ENCODE measurements at places on chromosomes 12 and 14.

GRCh38 chr12:101789171-101789570 is 41.6 kb downstream of the GNPTAB start:
- DNase-seq = no peak

GRCh38 chr14:100786131-100786530 is 39.8 kb upstream of the MEG3 start:
- DNase-seq = no peak

DNA sequence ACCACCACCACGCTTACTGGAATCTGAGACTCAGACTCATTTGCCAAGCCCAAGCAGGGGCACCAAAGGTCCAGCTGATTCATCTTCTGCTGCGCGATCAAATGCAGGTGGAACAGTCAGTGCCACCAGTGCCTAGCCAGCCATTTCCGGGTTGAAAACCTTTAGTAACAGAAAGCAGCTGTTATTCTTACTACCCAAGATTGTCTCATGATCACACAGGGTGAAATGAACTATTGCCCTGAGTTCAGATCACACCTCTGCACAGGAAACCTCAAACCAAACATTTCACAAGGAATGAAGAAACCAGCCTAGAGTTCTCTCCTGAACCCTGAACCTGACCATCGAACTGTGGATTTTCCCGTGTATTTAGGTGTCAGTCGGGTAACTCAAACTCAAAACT is 88.9 kb downstream of the RIMBP2 start:
- no peak for DNase-seq

GRCh38 chr12:122185494-122186082 is 2.7 kb downstream of the LRRC43 start:
- DNase-seq = no peak

All from stimulated activated CD8-positive, alpha-beta memory T cell treated with anti-CD3 and anti-CD28 coated beads, Interleukin-12 subunit alpha, Interleukin-12 subunit beta, amount 100 ng/mL, for 1 hour (primary cell).